Hematopoietic multipotent progenitor cell (in vitro differentiated cells): ENCODE measurements at places on chromosomes 7 and 10.

- DNase-seq, result peak; percentile 74
These were observed 52.8 kb downstream of the DLG5 start for GRCh38 chr10:77873536-77874380.

DNA sequence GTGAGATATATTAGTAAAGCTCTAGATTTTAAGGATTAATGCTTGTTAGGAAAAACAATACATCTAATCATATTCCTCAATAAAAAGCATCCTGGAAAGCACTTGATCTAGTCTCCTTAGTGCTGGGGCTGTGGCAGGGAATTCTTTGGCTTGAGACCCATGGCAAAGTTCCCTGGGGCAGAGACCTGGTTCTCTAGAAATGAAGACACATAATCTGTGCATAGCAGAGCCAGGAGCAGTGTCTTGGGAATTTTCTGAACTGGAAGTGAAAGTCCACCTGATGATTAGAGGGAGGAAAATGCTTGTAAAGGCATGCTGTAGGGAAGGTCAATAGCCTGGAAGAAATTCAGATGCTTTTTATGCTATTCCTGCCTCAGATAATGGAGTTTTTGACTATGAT lies 247.4 kb downstream of the CDK14 start:
- DNase-seq, result no peak

GRCh38 chr7:137836541-137836940 lies 10.2 kb downstream of the DGKI start:
- no peak for DNase-seq

DNA sequence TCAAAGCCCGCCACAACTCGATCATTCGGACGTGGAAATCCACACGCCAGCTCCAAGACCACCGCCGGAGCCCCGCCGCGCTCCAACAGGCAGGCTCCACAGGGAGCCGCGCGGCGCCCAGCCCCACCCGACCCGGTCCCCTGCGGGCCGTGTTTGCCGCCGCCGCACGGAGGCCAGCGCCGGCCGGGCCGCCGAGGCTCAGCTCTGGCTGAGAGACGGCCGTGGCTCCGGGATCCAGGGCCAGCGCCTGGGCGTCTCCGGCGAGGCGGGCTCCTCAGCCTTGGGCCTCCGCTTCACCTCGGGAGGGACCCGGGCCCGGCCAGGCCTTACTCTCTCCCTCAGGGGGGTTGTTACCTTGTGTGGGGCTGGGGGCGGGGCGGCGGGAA lies 333 bp downstream of the SMNDC1 start:
- no peak for DNase-seq

GRCh38 chr7:93945756-93946535 lies 24.4 kb downstream of the GNG11 start:
- no peak for DNase-seq

GRCh38 chr10:11131112-11131639 lies 113.5 kb downstream of the CELF2 start:
- DNase-seq, result no peak

DNA sequence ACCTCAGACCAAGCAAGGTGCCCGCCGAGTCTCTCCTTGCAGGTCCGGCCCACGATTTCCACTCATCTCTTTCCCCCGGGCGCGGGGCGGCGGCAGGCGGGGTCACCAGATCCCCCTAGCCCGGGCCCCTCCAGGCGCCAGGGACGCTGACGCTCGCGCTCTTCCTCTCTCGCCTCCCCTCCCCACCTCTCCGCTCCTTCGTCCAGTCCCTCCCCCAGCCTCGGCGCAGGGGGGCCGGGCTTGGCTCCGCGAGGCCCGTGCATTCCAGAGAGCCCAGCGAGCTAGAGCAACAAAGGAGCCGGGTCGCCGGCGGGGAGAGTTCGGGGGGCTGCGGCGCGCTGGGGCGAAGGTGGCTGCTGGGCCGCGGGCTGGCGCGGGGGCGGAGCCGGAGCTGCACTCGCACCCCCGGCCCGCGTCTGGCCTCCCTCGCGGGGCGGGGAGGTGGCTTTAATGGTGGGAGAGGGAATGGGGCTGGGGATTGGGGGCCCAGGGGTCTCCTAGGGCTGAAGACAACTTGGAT lies at the start of gene SMO:
Gene SMO (plus strand): TSS at position 262 of the 520 bp plus-strand sequence. CDS start 519 bp downstream, outside the sequence.
- no peak for DNase-seq

GRCh38 chr10:84427903-84428650 lies 99.7 kb downstream of the CCSER2 start:
- DNase-seq, result no peak
